Dermis microvascular lymphatic vessel endothelial cell (primary cell): ENCODE measurements at places on chromosomes 11 and 22. TPM values are rescaled to one million over a fixed set of nuclear protein-coding genes. Genes with fewer than 3 reads are reported as not detected.
A peak's percentile ranks its signal among the peaks of the same experiment; 100 is the strongest.

Gene SMCO4
- 9.1 and 11.8 TPM in 2 replicates for total RNA-seq

- no peak for DNase-seq
These were observed 607 bp downstream of the DMC1 start for GRCh38 chr22:38569181-38569971.

DNA sequence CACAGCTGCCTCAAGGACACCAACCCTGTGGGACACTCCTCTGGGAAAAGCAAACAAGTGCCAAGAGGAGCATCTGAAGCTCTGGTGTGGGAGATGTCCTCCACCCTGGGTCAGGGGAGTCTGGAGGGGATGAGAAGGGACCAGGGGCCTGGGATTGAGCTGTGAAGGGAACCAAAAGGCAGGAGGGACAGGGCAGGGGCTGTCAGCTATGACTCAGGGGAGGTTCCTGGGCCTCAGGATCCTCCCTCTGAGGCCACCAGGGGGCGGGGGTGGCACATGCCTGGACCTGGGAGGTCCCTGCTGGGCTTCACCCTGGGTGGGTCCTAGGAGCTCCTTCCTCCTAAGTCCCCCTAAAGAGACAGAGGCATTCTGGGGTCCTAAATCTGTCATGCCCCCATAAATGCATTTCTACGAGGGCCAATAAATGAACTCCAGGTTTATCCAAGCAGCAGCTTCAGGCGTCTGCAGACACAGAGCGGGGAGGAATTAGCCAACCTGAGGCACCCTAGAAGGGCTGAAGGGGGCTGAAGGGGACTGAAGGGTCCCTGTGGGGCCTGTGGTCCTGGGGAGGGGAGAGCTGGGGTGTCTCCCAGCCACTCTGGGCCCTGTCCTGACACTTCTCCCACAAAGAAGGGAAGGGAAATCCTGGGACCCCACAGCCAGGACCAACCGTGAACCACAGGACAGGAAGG is 31.9 kb upstream of the IGLL5 start:
- DNase-seq, result peak; percentile 12

- DNase-seq, result peak; percentile 91
These were observed 20.6 kb downstream of the ADM start for GRCh38 chr11:10325277-10326011.

DNA sequence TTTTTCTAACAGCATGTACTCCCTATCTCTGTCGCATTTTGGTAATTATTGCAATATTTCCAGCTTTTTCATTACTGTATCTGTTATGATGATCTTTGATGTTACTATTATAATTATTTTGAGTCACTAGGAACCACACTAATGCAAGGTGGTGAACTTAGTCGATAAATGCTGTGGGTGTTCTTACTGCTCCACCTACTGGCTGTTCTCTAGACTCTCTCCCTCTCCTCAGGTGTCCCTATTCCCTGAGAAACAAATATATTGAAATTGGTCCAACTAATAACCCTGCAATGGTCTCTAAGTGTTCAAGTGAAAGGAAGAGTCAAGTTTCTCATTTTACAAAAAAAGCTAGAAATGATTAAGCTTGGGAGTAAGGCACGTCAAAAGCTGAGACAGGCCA is 10.5 kb downstream of the ARL14EP start:
- no peak for DNase-seq

Gene RHOD
- total RNA-seq, result 16.9 and 24.0 TPM in 2 replicates

DNA sequence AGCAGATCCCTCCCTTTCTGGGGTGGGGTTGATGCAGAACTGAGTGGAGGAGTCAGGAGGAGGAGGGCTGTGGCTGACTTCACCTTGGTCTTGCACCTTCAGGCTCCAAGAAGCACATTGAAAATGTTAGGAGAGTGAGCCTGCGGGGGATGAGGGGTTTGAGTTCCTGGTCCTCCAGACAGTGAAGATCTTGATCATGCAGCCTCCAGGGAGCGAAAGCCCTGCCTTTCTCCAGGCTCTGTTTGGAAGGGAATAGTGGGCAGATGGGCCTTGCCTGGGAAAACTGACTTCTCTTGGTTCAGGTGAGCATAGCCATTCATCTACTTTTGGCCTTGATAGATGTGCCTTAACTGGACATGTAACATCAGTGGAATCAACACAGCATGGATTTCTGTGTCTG is 267.6 kb upstream of the B3GAT1 start:
- no peak for DNase-seq

Gene MUC6
- not detected in 2 replicates for total RNA-seq

Gene TTC9C
- total RNA-seq, result 28.8 and 32.3 TPM in 2 replicates

GRCh38 chr11:87463486-87464102 is 425.9 kb downstream of the TMEM135 start:
- DNase-seq, result peak; percentile 16

Gene CSF2RB
- total RNA-seq, result 2.8 and 7.1 TPM in 2 replicates

DNA sequence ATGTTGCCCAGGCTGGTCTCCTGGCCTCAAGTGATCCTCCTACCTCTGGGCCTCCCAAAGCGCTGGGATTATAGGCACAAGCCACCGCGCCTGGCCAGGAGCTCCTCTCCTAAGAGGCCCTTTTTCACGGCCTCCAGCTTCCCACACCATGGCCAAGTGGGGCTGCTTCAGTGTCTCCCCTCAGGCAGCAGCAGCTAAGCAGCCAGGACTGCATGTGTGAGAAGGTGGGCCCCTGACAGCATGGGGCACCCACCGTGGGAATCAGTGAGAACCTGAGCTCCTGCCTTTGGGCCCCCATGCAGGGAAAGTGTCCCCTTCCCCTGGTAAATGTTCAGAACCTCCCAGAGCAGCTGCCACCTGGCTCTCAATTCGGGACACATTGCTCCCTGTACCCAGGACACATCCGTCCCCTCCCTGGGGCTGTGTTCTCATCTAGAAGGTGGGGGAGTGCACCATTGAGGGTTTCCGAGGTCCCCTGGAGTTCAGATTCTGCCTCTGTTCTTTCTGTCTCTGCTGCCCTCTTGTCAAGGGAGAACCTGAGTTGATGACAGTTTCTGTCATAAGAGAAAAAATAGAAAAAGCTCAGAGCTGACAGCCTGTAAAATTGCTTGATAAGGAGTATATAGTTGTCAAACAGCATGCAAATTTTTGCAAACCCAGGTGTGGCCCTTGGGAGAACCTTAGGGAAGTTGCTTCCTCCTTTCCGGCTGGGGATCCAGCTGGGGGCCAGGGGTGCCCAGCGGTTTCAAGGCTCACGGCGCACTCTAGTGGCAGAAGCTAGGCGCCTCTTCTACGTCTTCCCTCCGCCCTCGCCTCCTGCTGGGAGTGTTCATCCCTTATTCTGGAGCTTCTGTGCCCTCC is 29.7 kb downstream of the FAM83F start:
- no peak for DNase-seq

GRCh38 chr22:43256976-43257545 is 70.1 kb upstream of the TTLL12 start:
- no peak for DNase-seq

- DNase-seq, result no peak
These were observed 27.6 kb downstream of the POU2AF1 start for GRCh38 chr11:111351374-111352055.

DNA sequence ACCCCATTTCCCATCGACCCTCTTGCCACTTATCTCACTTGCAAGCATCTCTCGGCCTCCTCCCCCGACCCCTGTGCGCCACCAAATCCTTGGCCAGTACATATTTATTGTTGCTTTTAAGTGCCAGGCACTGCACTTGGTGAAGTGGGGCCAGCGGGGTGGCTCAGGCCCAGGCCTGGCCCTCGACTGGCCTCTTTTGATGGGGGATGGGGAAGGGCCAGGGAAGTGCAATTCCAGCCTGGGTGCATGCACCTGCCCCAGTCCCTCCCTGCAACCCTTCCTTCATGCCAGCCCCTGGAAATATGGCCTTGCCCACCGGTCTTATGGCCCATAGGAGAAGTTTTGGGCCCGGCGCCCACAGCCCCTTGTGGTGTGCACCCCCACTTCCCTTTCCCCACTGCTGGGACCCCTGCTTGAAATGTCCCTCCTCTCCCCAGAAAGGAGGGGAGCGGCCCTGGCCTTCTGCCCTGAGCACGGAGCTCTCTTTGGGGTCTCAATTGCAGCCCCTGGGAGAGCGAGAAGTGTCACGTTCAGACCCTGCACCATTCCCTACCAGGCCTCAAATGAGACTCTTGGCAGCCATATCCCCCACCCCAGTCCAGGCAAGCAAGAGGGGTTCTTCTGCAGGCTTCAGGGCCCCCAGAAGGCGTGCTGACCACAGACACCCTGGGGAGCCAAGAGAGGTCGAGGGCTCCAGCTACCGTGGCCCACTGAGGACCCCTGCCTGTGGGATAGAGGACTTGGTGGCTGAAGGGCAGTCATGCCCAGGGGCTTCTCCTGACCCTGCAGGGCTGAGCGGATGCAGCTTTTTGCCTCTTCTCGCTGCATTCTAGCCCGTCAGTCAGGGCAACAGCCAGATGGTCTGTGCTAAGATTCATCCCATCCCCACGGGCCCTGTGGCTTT is 961 bp downstream of the SUSD2 start:
- no peak for DNase-seq

- DNase-seq, result no peak
These were observed 615 bp downstream of the ANO5 start for GRCh38 chr11:22193348-22194051.

DNA sequence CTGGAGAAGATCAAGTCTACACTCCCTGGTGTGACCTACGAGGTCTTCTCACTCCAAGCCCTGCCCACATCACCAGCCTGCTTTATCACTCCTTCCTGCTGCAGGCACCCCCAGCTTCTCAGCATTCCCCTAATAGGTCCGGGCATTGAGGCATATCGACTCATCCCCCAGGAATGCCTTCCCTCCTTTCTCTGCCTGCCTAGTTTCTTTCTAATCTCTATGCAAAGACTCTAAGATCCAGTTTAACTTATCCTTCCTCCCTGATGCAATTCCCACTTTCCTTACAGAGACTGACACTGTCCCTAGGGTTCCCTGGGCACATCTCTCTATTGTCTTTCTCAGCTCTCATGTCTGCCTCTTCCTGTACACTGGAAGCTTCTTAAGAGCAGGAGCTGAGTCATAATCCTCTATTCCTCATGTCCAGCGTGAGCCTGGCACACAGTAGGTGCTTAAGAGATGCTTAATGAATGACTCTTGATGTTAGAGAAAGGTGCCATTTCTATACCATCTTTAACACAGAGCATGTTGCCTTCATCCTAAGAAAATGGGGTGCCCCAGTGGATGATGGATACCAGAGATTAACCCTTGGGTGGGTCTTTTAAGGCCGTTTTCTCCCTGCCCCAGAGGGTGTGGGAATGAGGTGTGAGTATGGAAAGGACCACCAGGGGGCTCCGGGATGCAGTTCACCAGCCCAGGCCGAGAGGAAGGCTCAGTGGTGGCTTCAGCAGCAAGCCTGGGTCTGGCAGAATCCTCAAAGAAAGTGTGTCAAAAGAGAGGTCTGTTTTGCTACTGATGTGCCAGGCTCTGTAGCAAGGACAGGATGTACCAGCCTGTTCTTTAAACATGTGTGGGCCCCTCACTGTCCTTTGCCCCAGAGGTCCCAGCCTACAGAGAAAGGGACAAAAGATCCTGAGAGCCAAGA is 34.7 kb downstream of the PARVA start:
- DNase-seq, result peak; percentile 72

- DNase-seq, result no peak
These were observed 60.0 kb downstream of the LIF start for GRCh38 chr22:30186510-30186909.

DNA sequence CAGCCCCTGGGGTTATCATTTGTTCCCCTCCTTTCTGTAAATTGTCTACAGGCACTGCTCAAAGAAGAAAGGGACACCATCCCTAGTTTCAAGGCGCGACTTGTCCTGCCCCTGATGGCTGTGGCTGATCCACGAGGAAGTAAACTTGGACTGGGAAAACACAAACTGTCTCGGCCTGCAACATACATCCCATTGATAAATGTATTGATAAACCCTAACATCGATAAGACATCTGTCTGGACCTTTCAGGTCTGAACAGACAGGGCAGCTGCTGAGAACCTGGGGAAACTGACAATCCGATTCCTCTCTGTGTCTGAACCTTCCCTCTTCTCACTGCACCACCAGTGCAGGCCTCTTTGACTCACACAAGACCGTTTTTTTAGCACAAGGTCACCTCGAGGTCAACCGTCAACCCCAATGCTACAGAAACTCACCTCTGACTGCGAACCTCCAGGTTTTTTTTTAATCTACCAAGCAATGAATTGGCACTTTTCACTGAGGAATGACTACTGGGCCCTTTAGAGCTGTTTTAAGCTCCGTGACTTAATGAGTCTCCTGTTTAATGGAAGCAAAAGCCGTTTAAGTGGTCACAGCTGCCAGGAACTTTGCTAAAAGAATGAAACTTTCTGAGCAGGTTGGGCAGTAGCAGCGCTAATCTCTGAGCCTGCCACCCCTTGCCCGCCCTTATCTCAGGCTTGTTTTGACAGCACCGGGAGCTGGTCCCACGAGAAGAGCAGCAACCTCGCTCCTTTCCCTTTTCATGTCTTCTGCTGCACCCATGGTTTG is 203.8 kb upstream of the TMEM45B start:
- no peak for DNase-seq

DNA sequence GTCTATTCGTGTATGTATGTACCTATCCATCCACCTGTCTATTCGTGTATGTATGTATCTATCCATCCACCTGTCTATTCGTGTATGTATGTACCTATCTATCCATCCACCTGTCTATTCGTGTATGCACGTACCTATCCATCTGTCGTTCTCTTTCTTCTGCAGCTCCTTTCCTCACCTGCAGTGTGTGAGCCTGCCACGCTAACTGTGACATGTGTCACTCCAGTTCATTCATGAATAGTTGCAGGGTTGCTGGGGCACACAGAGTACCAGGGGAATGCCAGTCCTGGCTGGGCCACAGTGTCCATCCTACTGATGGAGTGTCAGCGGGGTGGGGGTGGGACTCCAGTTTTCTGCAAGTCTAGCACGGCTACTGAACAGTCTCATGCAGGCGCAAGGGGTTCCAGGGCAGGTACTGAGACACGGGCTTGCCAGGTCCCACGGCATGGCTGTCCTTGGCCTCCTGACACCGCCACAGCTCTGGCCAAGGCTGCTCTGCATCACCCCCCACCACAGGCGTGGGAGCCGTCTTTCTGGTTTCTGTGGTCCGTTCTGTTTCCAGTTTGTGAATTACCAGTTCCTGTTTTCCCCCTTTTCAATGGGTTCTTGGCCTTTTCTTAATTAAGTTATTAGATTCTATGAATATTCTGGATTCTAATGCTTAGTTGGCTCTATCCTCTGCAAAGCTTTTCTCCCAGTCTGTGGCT is 88.8 kb upstream of the CLDN5 start:
- no peak for DNase-seq

Gene MS4A4A
- not detected in 2 replicates for total RNA-seq

Gene TSSK2
- not detected in 2 replicates for total RNA-seq

GRCh38 chr22:45496451-45496941 is 6.2 kb upstream of the FBLN1 start:
- DNase-seq, result peak; percentile 45

- no peak for DNase-seq
These were observed 103.9 kb upstream of the ANO3 start for GRCh38 chr11:26227883-26228502.

DNA sequence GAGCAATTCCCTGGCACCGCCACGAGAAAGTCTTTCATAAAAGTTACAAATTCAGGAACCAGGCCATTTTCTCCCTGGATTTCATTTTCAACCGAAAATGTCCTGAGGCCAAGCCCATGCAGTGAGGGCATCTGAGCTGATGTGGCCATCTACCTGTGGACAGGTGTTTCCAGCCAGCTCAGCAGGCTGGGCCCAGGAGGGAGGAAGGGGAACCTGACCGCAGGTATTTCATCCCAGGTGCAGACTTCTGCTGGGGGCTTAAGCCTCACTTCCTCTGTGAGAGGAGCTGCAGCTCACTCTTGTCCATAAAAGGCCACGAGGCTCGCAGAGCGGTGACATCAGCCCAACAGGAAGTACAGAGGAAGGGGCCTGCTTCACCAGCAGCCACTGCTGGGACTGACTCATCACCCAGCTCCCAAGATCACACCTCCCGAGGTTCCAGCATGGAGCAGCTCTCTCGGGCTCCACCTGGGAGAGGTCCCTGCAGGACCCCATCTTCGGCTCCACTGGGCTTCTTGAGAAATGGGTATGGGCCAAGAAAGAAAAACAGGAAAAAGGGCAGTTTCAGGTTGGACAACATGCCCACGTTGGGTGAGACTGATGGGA is 56.4 kb downstream of the MYH9 start:
- DNase-seq, result peak; percentile 98
